Stimulated activated CD4-positive, alpha-beta T cell treated with anti-CD3 and anti-CD28 coated beads, Interleukin-15, amount 100 ng/mL, for 1 hour (primary cell): ENCODE measurements at places on chromosomes 11 and 22.

DNA sequence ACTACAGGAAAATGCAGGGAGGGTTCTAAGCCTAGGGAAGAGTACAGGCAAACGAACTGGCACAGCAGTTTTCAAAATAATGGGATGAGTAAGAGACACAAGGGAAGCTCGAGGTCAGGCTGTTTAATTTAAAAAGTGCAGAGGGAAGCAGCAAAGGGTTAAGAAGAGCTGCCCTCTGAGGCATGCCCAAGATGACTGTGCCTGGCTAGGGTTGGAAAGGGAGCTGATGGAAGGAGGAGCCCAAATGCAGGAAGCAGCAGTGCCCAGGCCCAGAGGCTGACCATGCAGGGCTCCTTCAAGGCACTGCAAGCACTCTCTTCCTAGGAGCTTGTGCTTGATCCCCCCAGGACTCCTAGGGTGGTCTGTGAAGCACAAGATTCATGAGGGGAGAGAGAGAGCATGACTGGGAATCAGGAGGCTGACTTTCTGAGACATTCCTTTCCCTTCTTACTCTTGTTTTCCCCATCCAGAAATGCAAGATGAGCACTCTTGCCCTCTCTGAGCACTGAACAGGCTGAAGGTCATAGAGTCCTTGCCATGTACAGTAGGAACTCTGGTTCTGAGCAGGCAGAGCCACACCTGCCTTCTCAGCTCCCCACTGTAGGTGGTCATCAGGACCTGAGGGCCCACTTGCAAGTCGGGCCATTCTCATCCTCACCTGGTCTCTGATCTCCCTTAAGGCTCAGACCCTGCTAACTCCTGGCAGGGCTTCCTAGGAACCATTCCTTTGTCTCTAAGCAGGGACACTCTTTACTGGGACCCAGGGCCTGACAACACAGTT lies 46.7 kb upstream of the DRD2 start:
- DNase-seq = no peak

DNA sequence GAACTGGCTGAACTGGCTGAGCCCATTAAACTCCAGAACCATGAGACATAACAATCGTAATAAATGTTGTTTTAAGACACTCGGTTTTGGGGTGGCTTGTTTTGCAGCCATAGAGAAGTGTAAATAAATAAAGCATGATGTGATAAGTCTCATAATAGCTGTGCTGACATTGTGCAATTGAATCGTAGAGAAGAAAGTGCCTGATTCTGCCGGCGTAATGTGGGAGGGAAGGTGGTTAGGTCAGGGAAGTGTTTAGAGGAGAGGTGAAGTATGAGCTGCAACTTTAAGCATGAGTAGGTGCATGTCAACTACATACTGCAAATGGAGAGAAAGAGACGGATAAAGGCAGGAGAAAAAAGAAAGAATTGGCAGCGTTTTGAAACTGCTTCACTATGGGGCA lies 217.1 kb downstream of the BLID start:
- DNase-seq = no peak

GRCh38 chr11:95675585-95675984 lies 114.0 kb downstream of the FAM76B start:
- no peak for DNase-seq

DNA sequence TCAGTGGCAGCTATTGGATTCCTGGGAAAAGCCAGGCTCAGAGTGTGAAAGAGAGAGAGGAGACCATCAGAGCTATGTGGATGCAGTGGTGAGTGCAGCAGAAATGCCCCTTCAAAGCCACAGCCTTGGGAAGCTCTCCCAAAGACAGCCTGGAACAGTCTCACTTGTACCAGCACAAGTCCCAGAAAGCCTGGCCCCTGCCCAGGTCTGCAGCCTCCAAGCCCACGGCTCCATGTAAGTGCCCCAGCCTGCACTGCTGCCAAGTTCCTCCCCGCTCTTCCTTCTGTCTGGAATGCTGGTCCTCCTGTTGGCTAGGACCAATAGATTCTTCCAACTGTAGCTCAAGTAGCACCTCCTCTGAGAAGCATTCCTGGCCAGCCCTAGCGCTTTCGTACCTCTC lies 539.7 kb downstream of the MIAT start:
- no peak for DNase-seq

GRCh38 chr11:60064111-60064510 lies 7.6 kb downstream of the MS4A3 start:
- DNase-seq = no peak

DNA sequence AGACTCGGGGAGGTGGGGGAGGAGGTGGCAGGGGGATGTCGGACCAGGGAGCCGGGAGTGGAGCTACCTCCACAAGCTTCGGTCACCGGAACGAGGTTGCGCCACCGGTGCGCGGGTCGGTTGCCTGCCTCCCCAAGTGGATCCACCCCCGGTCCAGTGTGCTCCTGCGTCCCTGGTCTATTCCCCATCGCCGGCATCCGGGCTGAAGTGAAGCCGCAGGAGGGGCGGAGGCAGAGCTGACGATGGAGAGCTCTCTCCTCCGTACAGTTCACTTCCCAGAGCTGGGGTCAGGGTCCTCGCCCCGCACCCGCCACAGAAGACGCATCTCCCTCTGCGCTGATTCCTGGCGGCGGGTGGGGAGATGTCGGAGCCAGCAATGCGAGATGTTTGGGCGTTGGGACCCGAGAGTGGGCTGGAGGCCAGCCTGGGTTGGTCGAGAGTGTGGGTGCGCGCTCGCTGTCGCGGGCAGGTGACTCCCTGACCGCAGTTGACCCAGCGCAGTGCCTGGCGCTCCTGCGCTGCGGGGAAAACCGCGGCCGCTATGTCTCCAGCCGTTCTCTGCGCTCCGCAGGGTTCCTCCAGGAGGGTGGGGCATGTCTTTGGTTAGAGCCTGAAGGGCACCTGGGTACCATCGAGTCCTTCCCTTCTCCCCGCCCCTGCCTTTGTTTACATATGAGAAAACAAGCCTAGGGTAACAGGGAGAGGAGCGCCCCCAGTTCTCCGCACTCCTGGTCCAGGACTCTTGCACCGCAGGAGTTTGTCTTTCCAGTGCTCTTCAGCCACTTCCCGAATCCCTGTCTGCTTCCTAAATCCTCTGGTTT lies 1.7 kb downstream of the C11orf96 start:
- no peak for DNase-seq

GRCh38 chr11:48037709-48038468 lies 57.5 kb downstream of the PTPRJ start:
- no peak for DNase-seq

DNA sequence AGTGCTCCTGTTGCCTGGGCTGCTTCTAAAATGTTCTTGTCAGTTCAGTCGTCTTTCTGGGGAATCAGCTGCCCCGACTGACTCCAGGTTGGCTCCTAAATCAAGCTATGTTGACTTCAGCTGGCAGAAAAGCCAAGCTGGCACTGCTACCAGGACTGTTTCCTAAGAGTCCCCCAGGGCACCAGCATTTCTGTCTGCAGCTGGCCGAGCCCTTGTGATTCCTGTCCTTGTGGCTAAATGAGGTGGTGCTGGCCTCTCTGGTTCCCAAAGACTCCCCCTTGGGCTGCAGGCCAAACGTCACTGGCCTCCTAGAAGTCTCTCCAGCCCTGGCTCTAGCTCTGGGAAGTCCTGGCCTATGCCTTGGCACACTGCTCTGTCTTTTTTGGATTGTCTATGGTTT lies 31.1 kb downstream of the GRAMD1B start:
- DNase-seq = no peak

GRCh38 chr11:44680982-44681597 lies 45.7 kb upstream of the TSPAN18 start:
- DNase-seq = no peak

DNA sequence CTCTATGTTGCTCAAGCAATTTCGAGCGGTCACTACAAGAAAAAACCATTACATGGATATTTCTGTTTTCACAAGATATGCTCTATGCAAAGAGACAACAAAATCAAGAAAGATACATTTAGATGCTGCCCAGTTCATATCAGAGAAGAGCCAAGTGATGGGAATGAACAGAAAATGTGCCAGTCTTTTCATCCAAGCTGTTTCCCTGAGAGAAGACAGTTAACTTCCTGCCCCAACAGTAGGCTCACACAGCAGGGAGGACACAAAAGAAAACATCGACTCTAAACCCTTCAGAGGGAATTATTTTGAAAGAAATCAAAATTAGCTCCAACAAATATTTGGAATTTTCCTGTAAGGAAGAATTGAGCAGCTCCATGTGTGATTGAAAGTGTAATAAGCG lies 11.6 kb downstream of the JAML start:
- no peak for DNase-seq

DNA sequence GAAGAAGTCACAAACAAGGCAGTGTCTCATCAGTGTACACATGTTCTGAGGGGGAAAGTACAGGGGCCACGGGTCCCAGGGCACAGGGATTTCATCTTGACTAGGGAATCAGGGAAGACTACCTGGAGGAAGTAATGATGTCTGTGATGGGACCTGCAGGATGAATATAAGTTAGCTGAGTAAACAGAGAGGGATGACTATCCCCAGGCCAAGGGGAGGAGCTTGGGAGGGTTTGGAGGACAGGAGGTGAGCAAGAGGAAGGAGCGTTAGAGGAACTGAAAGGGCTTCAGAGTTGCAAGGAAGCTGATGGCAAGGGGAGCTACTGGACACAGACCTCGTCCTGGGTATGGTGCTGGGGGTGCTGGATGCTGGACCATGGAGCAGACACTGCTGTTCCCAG lies 56.4 kb downstream of the TRAF6 start:
- DNase-seq = no peak

DNA sequence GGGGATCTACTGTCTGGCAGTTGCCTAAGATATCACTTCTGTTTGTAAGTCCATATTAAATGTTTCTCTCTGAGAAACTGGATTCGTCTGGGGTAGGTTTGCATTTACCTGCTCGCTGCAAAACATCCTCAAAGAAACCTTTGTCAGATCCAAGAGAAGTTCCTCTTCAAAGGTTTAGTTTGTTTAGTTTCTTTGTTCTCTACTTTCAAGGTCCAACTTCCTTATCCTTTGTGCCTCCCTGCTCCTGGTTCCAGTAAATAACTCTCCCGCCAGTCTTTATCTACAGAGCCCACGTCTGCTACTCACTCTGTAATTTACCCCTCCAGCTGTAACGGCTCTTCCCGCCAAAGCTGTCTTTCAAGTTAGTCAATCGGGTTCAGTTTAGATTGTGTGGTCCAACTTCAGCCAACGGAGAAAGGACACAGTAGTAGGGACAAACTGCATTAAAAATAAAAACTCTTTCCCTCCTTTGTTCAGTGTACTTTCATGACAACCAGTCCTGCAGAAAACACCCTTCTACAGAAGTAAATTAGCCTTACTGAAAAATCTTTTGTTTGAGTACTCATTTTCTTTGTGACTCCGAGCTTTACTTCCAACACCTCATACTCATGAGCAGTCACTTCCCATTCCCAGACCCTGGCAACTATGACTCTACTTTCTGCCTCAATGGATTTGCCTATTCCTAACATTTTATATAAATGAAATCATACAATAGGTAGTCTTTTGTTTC lies 41.0 kb downstream of the TMPRSS5 start:
- no peak for DNase-seq

GRCh38 chr11:72075109-72075508 lies 5.2 kb downstream of the NUMA1 start:
- no peak for DNase-seq

DNA sequence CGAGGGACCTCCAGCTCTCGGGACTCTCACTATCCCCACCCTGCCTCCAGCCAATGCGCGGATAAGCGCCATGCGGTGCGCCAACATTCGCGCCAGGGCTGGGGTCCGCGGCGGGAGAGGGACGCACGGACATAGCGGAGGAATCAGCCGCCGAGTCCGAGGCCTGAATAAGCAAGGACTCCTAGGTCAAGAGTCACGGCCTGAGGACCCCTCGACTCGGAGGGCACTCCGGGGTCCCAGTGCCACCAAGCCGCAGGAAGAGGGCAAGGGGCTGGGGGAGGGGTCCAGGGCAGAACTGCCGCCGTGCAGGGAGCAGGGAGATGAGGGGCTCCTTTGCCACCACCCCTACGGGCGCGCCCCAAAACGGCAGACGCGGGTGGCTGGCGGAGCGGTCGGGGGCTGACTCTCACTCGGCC lies 552 bp downstream of the DSCAML1 start:
- DNase-seq = no peak

- no peak for DNase-seq
Observed at GRCh38 chr22:44703255-44703870, 1.4 kb downstream of the PRR5 start.

DNA sequence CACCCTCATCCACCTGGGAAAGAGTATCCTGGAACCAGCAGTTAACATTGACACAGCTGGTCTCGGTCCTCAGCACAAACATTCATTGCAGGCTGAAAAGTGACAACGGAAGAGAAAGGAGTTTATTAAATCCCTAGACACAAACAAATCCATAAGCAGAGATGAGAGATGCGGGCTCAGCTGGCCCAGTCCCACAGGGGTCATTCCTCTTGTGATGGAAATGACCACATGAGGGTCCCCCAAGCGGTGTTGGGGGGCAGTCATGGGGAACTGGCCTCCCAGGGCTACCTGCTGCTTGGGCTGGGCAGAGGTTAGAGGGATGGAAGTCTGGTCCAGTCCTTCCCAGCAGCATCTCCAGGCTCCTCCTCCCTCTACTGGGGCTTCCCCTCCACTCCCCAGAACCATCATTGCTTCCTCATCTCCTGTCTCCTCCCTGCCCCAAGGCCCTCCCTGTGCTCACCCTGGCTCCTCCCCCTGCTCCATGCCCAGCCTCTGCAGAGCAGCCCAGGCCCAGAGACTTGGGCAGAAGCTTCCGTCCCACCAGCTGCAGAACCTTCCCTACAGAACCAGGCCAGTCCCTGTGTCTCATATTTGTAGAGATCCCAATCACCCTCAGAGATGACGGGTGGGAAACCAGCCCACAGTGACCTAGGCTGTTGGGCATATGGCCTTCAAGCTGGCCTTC lies 5.4 kb upstream of the IGLL5 start:
- no peak for DNase-seq

DNA sequence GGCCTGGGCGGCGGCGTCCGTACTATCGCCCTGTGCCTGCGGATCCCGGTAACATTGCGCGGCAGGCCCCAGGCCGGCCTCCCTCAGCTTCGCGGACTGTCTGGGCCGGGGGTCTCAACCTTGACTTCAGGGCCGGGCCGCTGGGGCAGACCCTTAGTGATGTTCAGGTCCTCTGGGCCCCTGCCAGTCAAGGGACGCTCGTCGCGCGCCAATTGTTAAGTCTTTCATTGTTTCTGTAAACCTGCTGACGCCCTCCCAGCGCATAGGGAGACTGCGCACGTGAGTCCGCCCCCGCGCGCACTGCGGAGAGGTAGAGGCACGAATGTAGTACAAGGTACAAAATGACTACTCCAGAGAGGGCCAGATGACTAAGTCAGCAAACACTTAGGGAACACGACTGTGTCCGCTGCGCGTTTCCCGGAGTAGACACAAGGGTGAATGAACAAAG lies 451 bp upstream of the HDHD5 start:
- DNase-seq = peak; percentile 59
